Gastroesophageal sphincter (tissue), 4 donors: ENCODE measurements at places on chromosomes 2 and 18.

DNA sequence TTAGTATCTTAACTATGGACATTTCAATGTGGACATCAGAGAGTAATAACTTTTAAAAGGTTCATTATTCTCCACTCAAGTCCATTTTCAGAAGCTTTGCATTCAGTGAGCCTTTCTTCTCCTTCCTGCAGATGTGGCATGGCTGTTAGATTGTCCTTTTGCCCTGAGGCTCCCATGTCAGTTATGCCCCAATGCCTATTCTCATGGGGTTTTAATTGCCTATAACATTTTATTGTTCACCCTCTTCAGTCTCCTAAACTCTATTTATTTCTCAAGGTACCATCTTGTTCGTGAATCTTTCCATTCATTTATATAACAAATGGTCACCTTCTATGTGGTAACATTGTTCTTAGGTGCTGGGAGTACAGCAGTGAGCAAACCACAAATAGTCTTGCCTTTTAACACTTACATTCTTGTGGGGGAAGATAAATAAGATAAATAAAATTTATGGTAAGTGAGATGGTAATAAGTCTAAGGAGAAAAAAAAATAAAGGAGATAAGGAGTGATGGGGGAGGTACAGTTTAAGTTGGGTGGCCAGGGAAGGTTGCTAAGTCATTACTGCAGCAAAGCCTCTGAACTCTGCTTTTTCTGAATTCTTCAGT lies 277.9 kb upstream of the SIX3 start:
- no peak for ATAC-seq
- no peaks in the 10 kb centered on the region for H3K27me3 ChIP-seq
- no peaks in the 10 kb centered on the region for H3K36me3 ChIP-seq
- H3K27ac ChIP-seq: no peak overlapping the region
- H3K4me3 ChIP-seq: no peak overlapping the region
- no peaks in the 10 kb centered on the region for H3K4me1 ChIP-seq

GRCh38 chr2:47016172-47016913 lies 100.7 kb upstream of the MCFD2 start:
- H3K27me3 ChIP-seq: no peaks in the 10 kb centered on the region
- H3K27ac ChIP-seq: peak overlapping the region; percentile 86
- H3K4me1 ChIP-seq: peaks cover 81% of the 10 kb centered on the region
- peak; percentile 67 for ATAC-seq

GRCh38 chr18:79548077-79548450 lies 131.5 kb upstream of the CTDP1 start:
- H3K36me3 ChIP-seq: no peaks in the 10 kb centered on the region
- no peaks in the 10 kb centered on the region for H3K4me1 ChIP-seq
- no peak for ATAC-seq
- no peak overlapping the region for H3K27ac ChIP-seq

GRCh38 chr18:7370375-7370774 lies 139.5 kb downstream of the LRRC30 start:
- H3K4me3 ChIP-seq: no peak overlapping the region
- ATAC-seq: peak; percentile 14
- peak overlapping the region; percentile 61 for H3K27ac ChIP-seq
- no peaks in the 10 kb centered on the region for H3K27me3 ChIP-seq
- no peaks in the 10 kb centered on the region for H3K36me3 ChIP-seq
- H3K4me1 ChIP-seq: peaks cover 29% of the 10 kb centered on the region

DNA sequence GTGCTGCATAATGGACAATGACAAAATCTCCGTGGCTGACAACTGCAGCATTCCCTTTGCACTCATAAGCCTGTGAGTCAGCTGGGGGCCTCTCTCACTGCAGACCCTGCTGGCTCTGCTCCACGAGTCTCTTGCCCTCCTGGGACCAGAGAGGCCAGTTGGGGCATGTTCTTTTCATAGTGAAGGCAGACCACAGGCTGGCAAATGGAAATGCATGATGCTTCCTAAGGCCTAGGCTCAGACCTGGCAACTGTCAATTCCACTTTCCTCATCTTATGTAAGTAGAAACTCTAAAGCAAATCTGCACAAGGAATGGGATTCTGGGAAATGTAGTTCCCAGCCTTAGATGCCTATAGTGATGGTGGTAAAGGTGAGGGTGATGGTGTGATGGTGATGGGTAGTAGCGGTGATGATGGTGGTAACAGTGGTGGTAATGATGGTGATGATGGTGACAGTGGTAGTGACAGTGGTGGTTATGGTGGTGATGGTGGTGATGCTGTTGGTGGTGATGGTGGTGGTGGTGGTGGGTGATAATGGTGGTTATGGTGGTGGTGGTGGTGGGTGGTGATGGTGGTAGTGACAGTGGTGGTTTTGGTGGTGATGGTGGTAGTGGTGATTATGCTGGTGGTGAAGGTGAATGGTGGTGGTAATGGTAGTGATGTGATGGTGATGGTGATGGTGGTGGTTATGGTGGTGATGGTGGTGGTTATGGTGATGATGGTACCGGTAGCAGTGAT lies 185.8 kb upstream of the ARL4C start:
- H3K4me1 ChIP-seq: peaks cover 22% of the 10 kb centered on the region
- no peak for ATAC-seq
- no peak overlapping the region for H3K4me3 ChIP-seq
- H3K27me3 ChIP-seq: no peaks in the 10 kb centered on the region
- no peaks in the 10 kb centered on the region for H3K36me3 ChIP-seq

DNA sequence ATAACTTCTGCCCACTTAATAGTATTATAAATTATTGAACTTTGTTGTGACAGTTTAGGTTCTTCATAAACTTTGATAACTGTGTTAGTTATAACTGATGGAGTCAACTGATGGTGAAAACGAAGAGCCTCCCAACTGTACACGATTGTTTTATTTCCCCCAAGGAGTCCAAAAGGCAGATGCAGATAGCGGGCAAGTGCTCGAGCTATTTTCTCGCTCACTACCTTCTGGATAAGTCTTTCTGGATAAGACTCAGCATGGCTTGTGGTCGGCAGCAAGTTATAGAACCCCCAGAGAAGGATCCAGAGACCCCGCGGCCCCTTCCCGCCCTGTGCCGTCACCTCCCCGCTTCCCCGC lies 517 bp downstream of the GCFC2 start:
- peak overlapping the region; percentile 90 for H3K27ac ChIP-seq
- H3K27me3 ChIP-seq: no peaks in the 10 kb centered on the region
- no peaks in the 10 kb centered on the region for H3K36me3 ChIP-seq
- no peaks in the 10 kb centered on the region for H3K4me1 ChIP-seq
- ATAC-seq: no peak

- no peak overlapping the region for H3K4me3 ChIP-seq
- H3K36me3 ChIP-seq: no peaks in the 10 kb centered on the region
- no peaks in the 10 kb centered on the region for H3K27me3 ChIP-seq
- H3K4me1 ChIP-seq: no peaks in the 10 kb centered on the region
- no peak for ATAC-seq
- H3K27ac ChIP-seq: no peak overlapping the region
These were observed 288.9 kb downstream of the RDH14 start for GRCh38 chr2:18271370-18272147.

DNA sequence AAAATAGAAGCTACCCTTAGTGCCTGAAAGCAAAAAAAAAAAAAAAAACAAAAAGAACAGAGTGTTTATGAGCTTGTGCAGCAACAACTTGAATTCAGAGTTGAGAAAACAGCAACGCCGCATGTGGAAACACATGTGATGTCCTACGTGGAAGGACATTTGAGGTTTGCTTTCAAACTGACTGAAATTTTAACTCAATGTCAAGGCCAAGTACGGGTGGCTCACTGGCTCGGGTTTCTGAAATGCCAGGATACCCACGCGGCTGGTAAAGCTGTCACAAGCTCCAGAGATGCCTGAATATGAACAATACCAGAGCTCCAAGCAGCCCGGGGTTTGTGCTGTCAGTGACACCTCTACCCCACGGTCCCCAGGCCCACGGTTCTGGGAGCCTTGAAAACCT lies 72.2 kb upstream of the THOC1 start:
- no peaks in the 10 kb centered on the region for H3K27me3 ChIP-seq
- no peaks in the 10 kb centered on the region for H3K4me1 ChIP-seq
- ATAC-seq: no peak
- H3K4me3 ChIP-seq: no peak overlapping the region

GRCh38 chr2:62467475-62468321 lies 38.3 kb downstream of the TMEM17 start:
- peaks cover 61% of the 10 kb centered on the region for H3K4me1 ChIP-seq
- no peaks in the 10 kb centered on the region for H3K36me3 ChIP-seq
- H3K4me3 ChIP-seq: no peak overlapping the region
- no peak overlapping the region for H3K27ac ChIP-seq

DNA sequence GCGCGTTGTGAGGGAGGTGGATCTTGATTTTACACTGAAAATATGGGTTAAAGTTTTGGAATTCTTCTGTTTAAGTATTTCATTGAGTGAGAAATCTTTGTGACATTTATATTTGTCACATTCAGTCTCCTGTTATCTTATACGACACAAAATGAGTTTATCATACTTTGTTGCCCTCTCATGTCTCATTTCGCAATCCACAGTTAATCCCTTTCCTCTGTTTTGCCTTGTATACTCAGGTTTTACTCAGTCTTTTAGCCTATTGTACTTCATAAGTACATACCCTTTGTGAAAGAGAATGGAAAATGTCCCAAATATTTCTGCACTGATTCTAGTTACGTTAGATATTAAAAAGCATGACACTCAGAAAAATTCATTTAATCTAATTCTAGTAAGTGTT lies 142.7 kb downstream of the ATP9B start:
- H3K27ac ChIP-seq: no peak overlapping the region
- ATAC-seq: no peak
- no peaks in the 10 kb centered on the region for H3K27me3 ChIP-seq
- H3K4me1 ChIP-seq: no peaks in the 10 kb centered on the region
- H3K36me3 ChIP-seq: no peaks in the 10 kb centered on the region
- H3K4me3 ChIP-seq: no peak overlapping the region

- no peaks in the 10 kb centered on the region for H3K4me1 ChIP-seq
- H3K36me3 ChIP-seq: no peaks in the 10 kb centered on the region
- H3K27ac ChIP-seq: no peak overlapping the region
- no peak for ATAC-seq
- H3K27me3 ChIP-seq: no peaks in the 10 kb centered on the region
These were observed 174.2 kb upstream of the TMEM200C start for GRCh38 chr18:6069539-6069938.

- H3K4me1 ChIP-seq: no peaks in the 10 kb centered on the region
- no peaks in the 10 kb centered on the region for H3K36me3 ChIP-seq
- H3K27ac ChIP-seq: no peak overlapping the region
These were observed 1312.3 kb upstream of the PIK3C3 start for GRCh38 chr18:40642692-40643229.

GRCh38 chr2:114384441-114384840 lies 58.0 kb upstream of the DPP10 start:
- no peaks in the 10 kb centered on the region for H3K4me1 ChIP-seq
- ATAC-seq: no peak
- no peak overlapping the region for H3K27ac ChIP-seq

- no peak overlapping the region for H3K27ac ChIP-seq
- ATAC-seq: no peak
- no peaks in the 10 kb centered on the region for H3K36me3 ChIP-seq
- no peaks in the 10 kb centered on the region for H3K27me3 ChIP-seq
- H3K4me1 ChIP-seq: no peaks in the 10 kb centered on the region
These were observed 17.5 kb upstream of the HPCAL1 start for GRCh38 chr2:10285191-10285555.

- no peak overlapping the region for H3K4me3 ChIP-seq
- no peaks in the 10 kb centered on the region for H3K36me3 ChIP-seq
- no peak overlapping the region for H3K27ac ChIP-seq
- peaks cover 27% of the 10 kb centered on the region for H3K4me1 ChIP-seq
- no peaks in the 10 kb centered on the region for H3K27me3 ChIP-seq
These were observed 306.0 kb upstream of the ACVR2A start for GRCh38 chr2:147538821-147539220.

DNA sequence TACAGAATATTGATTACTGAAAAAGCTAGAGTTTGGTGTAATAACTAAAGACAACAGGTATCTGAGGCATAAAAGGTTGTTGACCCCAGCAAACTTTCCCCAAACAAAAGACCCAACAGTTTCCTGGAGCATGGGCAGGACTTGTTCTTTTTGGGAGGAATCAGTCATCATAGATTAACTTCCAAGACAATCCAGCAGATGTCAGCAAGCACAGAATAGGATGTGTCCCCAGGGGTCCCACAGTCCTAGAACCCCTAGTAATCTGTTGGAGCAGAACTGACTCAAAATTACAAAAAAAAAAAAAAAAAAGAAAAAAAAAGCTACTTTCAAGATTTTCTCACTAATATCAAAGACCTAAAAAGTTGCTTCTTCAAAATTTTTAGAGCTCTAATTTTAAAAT lies 564.7 kb upstream of the SLC39A10 start:
- no peak overlapping the region for H3K4me3 ChIP-seq
- H3K36me3 ChIP-seq: no peaks in the 10 kb centered on the region
- H3K27me3 ChIP-seq: no peaks in the 10 kb centered on the region
- no peak overlapping the region for H3K27ac ChIP-seq
- H3K4me1 ChIP-seq: no peaks in the 10 kb centered on the region
- no peak for ATAC-seq

- H3K27me3 ChIP-seq: no peaks in the 10 kb centered on the region
- ATAC-seq: peak; percentile 82
- no peaks in the 10 kb centered on the region for H3K36me3 ChIP-seq
- no peak overlapping the region for H3K27ac ChIP-seq
- peaks cover 9% of the 10 kb centered on the region for H3K4me1 ChIP-seq
These were observed 24.5 kb upstream of the HPCAL1 start for GRCh38 chr2:10278029-10278762.

DNA sequence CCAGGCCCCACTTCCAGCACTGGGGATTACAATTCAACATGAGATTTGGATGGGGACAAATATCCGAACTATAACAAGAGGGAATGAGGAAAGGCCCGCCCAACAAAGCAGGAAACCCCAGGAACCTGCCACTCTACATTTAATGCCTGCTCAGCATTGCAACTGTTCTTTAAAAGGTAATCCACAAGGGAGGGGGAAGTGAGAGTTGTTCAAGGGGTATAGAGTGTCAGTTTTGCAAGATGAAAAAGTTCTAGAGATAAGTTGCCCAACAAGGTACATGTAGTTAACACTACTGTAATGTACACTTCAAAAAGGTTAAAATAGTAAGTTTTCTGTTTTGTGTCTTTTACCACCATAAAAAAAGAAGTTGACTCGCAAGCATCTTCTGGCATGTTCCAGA lies 137.6 kb downstream of the MBD2 start:
- no peaks in the 10 kb centered on the region for H3K4me1 ChIP-seq
- no peak overlapping the region for H3K4me3 ChIP-seq
- H3K36me3 ChIP-seq: no peaks in the 10 kb centered on the region
- no peak overlapping the region for H3K27ac ChIP-seq
- ATAC-seq: no peak

GRCh38 chr2:101114815-101115214 lies 36.4 kb downstream of the TBC1D8 start:
- peaks cover 9% of the 10 kb centered on the region for H3K4me1 ChIP-seq
- no peak for ATAC-seq

DNA sequence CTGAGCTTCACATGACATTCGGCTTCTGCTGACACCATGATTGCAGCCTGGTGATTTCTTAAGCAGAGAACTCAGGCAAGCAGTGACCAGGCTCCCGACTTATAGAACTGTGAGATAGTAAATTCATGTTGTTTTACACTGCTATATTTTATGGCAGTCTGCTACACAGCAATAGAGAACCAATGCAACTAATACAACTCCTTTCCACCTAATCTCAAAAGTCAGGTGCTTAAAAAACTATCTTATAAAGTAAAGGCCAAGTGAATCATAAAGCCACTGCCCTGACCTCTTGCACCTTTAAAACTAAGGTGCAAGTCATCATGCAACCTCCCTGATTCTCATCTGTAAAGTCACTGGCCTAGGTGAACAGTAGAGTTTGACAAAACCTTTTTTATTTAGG lies 95.3 kb upstream of the GLS start:
- H3K4me1 ChIP-seq: no peaks in the 10 kb centered on the region
- no peak for ATAC-seq
- H3K27me3 ChIP-seq: no peaks in the 10 kb centered on the region
- H3K27ac ChIP-seq: no peak overlapping the region
- no peak overlapping the region for H3K4me3 ChIP-seq
